ENCODE measurements at places on chromosomes 12 and 14. TPM values are rescaled to one million over a fixed set of nuclear protein-coding genes. Genes with fewer than 3 reads are reported as not detected.

Gene RALGAPA1
- 40.3 TPM for total RNA-seq

Gene CLEC4C
- total RNA-seq: not detected

Gene KCNC2
- total RNA-seq: not detected

DNA sequence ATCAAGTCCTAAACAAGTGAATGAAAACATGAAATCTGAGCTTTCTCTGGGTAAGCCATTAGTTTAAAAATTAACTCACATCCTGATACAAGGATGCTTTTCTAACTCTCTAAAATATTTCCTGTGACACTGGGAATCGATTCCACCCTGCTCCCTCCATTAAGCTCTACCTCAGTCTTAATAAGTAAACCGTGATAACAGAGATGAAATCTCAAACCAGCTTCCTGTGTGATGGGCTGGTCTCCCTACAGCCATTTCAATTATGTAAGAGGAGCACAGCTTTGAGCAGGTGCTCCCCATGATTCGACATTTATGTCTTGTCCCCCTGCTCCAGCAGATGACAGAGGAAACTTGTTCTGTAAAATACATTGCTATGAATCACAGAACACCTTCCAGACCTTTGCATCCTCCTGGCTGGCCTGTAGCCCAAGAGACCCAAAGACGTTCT lies 59.0 kb downstream of the GAS2L3 start:
- DNase-seq: no peak
- H3K4me1 ChIP-seq: no peaks in the 10 kb centered on the region
- H3K4me3 ChIP-seq: no peak overlapping the region
- H3K27ac ChIP-seq: no peak overlapping the region

DNA sequence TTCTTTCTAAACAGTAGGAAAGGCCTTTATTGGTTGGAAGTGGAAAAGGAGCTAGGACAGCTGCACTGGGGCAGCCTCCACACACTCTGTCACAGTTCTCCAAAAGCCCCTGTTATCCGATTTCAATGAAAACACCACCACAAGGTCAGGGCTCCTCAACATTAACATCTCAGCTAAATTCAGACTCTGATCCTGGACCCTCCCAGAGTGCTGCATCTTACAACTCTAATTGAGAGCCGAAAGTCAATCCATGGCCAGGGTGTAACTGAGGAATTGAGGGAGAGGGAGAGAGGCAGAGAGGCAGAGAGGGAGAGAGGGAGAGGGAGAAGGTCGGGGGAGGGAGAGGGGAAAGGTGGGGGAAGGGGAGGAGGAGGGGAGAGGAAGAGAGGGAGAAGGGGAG lies 32.1 kb downstream of the DICER1 start:
- H3K27ac ChIP-seq: peak overlapping the region; percentile 6
- no peak for DNase-seq
- peaks cover 15% of the 10 kb centered on the region for H3K4me1 ChIP-seq
- no peak overlapping the region for H3K4me3 ChIP-seq
- no peaks in the 10 kb centered on the region for H3K27me3 ChIP-seq

GRCh38 chr14:56195704-56196103 lies 77.5 kb downstream of the PELI2 start:
- H3K27me3 ChIP-seq: no peaks in the 10 kb centered on the region
- DNase-seq: no peak
- H3K36me3 ChIP-seq: peaks cover 2% of the 10 kb centered on the region
- peak overlapping the region; percentile 83 for H3K27ac ChIP-seq

GRCh38 chr12:23132357-23132756 lies 507.4 kb downstream of the ETNK1 start:
- H3K27ac ChIP-seq: no peak overlapping the region
- H3K36me3 ChIP-seq: no peaks in the 10 kb centered on the region
- no peak overlapping the region for H3K4me3 ChIP-seq
- no peaks in the 10 kb centered on the region for H3K27me3 ChIP-seq
- no peaks in the 10 kb centered on the region for H3K4me1 ChIP-seq
- DNase-seq: no peak

DNA sequence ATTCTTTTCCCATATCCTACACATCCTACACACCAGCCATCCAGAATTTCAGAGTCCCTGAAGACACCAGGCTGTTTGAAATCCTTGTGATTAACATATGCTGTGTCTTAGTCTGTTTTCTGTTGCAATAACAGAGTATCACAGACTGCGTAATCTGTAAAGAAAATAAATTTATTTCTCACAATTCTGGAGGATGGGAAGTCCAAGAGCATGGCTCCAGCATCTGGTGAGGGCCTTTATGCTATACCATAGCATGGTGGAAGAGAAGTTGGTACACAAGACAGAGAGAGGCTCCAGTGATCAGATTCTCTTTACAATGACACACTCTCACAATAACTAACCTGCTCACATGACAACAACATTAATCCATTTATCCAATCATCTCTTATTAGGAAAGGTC lies 4.1 kb downstream of the ART4 start:
- H3K4me3 ChIP-seq: no peak overlapping the region
- no peaks in the 10 kb centered on the region for H3K36me3 ChIP-seq
- H3K4me1 ChIP-seq: no peaks in the 10 kb centered on the region

DNA sequence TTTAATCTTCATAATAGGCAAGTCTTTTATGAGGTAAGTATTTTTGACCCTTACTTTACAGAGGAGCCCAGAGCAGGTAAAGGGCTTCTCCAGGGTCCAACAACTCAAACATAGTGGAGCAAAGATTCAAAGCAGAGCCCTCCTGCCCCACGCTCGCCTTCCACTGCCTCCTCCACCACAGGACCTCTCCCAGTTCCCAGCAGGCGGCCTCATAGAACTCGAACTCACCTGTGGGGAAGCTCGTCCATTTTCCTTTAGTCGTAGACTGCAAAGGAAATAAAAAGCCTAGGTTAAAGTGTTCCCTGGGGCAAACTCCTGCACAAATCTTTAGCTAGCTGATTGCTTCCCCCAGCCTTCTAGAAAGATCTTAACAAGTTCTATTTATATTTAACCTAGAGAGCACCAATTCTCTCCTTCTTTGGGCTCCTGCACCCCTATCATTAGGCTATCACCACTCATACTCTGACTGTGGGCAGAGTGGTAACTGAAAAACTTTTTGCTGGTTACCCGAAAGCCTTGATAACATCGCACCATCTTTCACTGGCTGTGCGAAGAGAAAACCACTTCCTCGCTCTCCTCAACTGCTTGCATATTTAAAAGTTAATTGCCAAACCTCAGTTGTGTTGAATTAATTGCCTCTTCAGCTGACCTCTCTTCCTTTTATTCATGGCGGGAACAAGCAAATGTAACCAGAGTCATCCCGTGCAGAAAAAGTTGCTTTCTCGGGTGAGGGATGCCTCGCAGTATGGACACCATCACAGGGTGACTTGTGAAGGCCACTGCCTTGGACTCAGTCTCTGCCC lies 299.6 kb downstream of the DPF3 start:
- H3K36me3 ChIP-seq: peaks cover 16% of the 10 kb centered on the region
- peak overlapping the region; percentile 61 for H3K27ac ChIP-seq
- peak overlapping the region; percentile 47 for H3K4me3 ChIP-seq

DNA sequence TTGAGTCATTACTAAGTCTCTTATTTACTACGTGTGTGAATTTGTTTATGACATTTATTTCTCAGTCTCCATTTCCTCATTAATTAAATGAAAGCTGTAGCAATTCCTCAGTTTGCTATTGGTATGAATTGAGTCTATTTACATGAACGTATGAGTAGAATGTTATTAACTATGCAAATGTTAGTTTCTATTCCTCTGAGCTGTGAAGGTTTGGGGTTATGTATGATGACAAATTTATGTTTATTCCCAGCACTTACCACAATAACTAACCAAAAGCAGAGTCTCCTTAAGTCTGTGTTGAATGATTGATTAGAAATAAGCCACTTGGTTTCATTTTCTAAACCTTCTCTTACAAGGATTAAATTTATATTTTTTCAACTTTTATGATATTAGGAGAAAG lies 1340.9 kb downstream of the FSCB start:
- no peak for DNase-seq
- H3K4me1 ChIP-seq: no peaks in the 10 kb centered on the region
- no peaks in the 10 kb centered on the region for H3K36me3 ChIP-seq
- no peak overlapping the region for H3K27ac ChIP-seq

GRCh38 chr12:103809154-103809553 lies 31.9 kb downstream of the NT5DC3 start:
- no peak overlapping the region for H3K4me3 ChIP-seq
- no peak for DNase-seq
- no peaks in the 10 kb centered on the region for H3K4me1 ChIP-seq
- H3K27ac ChIP-seq: no peak overlapping the region
- peaks cover 8% of the 10 kb centered on the region for H3K36me3 ChIP-seq
- no peaks in the 10 kb centered on the region for H3K27me3 ChIP-seq

DNA sequence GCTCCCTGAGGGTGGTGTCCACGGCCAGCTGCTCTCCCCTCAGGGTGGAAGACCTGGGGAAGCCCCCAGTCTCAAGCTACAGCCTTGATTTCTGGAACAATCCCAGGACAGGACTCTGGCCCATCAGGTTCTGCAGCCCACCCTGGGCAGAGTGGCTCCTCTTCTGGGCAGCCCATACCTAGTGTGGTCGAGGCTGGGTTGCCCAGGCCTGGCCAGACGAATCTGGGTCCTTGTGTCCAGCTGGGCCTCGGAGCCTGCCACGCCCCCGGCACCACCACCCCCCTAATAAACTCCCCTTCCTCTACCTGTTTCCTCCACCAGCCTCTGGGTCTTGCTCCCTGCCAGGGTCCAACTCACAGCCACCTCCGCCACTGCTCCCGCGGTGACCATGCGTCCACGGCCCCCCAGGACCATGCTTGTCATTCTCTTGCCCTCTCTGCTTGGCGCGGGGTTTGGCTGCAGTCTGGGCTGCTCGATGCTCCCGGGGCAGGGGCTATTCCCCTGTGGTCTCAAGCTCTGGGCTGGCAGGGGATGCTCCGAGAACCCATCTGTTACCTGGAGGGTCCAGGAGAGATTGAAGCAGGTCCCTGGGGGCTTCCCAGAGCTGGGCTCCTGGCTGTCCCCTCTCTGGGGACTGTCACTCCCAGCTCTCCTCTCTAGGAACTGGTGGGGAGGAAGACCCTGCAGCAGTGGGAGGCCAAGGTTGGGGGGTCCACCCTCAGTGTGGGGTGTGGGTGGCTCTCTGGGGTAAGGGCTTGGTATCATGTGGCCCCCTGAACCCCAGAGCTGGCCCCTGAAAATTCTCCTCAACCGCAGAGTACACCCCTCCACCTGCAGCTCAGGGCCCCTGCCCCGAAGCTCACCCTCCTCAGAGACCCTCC lies 8.7 kb upstream of the GPR132 start:
- peaks cover 28% of the 10 kb centered on the region for H3K4me1 ChIP-seq
- no peak for DNase-seq
- no peaks in the 10 kb centered on the region for H3K36me3 ChIP-seq
- peaks cover 6% of the 10 kb centered on the region for H3K27me3 ChIP-seq
- no peak overlapping the region for H3K27ac ChIP-seq

DNA sequence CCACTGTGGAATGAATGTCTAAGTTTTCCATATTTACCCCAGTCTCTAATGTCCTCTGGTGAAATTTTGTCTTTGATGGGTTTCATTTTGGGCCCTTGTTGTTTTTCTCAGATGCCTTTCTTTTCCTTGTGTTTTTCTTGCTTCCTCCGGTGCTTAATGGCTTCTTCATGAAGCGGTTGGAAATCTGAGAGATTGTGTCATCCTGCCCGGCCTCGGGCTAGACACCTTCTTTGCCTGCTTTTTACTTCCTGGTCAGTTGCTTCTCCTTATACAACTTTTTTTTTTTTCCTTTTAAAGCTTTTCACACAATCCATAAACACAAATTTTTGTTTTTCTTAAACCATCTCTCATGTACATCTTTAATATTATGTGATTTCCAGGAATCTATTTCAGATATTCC lies 7.1 kb downstream of the ETV6 start:
- H3K36me3 ChIP-seq: peaks cover 59% of the 10 kb centered on the region
- no peaks in the 10 kb centered on the region for H3K27me3 ChIP-seq
- H3K27ac ChIP-seq: no peak overlapping the region
- peaks cover 87% of the 10 kb centered on the region for H3K4me1 ChIP-seq
- DNase-seq: no peak

DNA sequence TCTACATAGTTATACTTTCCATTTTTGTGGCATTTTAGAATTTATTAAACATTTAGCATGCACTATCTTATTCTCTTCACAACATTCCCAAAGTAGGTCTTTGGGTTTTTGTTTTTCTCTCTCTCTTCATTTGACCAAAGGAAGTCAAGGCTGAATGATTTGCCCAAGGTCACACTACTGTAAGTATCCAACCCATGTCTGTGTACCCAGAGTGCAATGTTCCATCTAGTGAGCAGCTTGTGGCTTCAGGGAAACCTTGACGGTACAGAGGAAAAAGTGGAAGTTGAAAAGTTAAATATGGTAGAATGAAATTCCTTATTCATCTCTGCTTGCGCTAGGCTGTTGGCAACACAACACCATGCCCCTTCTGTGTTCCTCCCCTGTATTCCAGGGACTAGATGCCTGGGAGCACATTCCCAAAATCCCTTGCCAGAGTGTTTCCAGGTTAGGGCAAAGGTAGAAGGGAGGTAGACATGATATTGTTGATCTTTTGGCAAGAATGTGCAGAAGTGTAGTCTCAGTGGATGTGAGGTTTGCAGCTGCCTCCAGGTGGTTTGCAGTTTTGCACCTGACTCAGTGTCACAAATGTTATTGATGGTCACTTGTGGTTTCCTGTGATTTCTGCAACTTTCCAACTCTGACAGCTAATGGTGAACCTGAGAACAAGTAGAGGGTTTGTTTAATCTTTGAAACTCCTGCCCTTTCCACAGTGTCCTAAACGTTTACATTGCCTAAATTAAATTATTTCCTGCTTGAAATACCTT lies 196.7 kb downstream of the RMST start:
- H3K36me3 ChIP-seq: no peaks in the 10 kb centered on the region
- no peaks in the 10 kb centered on the region for H3K4me1 ChIP-seq
- DNase-seq: no peak
- H3K4me3 ChIP-seq: no peak overlapping the region
- no peak overlapping the region for H3K27ac ChIP-seq
- no peaks in the 10 kb centered on the region for H3K27me3 ChIP-seq

DNA sequence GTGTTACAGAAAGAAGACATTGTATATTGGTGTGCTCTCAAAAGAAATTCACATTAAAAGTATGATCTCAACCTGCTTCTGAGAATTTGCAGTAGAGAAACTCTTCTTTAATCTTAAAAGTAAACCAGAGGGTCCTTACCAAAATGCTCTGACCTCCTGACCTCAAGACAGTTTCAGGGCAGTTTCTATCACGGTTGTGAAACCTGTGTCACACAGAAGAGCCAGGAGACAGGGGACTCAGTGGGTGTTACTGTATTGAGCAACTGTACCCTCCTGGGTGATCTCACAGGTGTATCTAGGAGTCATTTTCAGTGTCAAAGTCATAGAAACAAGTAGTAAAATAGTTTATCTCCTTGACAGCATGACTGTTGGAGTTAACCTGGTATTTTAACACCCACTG lies 178.0 kb downstream of the GRIP1 start:
- H3K27ac ChIP-seq: no peak overlapping the region
- no peak overlapping the region for H3K4me3 ChIP-seq
- no peaks in the 10 kb centered on the region for H3K4me1 ChIP-seq
- no peak for DNase-seq
- H3K36me3 ChIP-seq: no peaks in the 10 kb centered on the region
- no peaks in the 10 kb centered on the region for H3K27me3 ChIP-seq

- H3K4me3 ChIP-seq: peak overlapping the region; percentile 55
- peaks cover 8% of the 10 kb centered on the region for H3K4me1 ChIP-seq
- no peaks in the 10 kb centered on the region for H3K36me3 ChIP-seq
- DNase-seq: no peak
- H3K27ac ChIP-seq: no peak overlapping the region
- H3K27me3 ChIP-seq: peaks cover 27% of the 10 kb centered on the region
Measured at GRCh38 chr12:49902399-49903350, 1.0 kb downstream of the FAIM2 start.
